ENCODE measurements at places on chromosomes 3 and 15.

- DNase-seq = no peak
Measured at GRCh38 chr3:123488645-123489347, 39.9 kb upstream of the ADCY5 start.

DNA sequence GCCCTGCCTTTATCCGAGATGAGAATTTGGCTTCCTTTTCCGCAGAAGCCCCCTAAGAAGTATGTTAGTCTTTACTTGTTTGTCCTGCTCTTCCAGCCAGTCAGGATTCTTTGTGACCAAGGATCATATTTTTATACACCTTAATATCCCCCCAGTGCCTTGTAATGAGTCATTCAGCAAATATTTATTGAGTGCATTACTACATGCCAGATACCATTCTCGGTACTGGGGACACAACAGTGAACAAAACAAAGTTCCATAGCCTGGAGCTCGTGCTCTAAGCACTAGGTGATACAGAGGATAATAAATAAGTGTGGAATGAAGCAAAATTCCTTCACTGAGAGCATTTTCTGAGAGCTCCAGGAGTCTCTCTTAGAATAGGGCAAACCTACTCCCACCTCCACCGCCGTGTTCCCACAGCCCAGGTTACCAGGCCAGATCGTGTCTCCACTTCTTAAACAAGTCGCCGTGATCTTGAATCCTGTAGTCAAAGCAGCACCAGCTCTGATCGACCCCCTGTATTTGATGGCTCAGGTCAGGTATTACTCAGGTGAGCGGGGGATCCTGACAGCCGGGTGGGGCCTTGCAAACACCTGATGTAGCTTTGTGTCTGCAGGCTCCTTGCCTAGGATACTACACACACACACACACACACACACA, 18.5 kb downstream of the TTC21A start:
- DNase-seq = no peak

DNA sequence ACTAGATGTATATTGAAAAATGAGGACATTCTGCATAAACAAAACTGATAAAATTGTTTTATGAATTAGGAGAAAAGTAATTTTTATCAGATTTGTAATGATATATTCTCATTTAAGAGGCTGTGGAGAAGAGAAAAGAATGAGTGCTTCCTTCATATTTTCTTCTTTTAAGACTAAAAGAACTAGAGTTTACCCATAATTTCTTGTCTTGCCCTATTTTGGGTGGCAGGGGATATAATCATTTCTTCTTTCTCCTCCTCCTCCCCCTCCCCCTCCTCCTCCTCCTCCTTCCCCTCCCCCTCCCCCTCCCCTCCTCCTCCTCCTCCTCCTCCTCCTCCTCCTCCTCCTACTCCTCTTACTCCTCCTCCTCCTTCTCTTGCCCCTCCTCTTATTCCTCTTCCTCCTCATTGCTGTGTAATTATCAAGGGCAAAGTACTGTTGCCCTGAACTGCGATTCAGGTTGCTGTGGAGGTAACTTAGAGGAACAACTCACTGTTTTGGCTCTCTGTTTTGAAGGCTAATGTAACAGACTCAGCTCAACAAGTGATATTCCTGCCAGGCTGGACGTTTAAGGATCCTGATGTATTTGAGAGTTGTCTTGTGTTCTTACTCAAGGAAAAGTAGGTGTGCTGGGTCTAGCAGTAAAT, 555.4 kb downstream of the AGBL1 start:
- no peak for DNase-seq

DNA sequence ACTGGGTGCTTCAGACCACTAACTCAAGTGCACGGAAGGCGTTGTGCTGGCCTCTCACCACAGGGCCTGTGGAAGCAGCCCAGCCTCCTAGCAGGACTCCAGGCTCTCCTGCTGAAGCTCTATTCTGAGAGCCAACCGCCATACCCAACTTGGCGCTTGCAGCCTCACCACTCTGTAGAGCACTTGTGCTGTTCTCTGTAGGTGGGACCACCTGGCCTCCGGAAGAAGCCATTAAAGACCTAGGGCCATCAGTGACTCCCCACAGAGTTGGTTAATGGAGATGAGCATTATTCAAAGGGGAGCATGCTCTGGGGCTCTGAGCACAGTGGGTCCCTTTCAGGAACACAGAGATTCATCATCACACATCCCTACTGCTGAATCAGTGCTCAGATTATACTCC, 50.9 kb downstream of the C3orf85 start:
- DNase-seq = no peak

DNA sequence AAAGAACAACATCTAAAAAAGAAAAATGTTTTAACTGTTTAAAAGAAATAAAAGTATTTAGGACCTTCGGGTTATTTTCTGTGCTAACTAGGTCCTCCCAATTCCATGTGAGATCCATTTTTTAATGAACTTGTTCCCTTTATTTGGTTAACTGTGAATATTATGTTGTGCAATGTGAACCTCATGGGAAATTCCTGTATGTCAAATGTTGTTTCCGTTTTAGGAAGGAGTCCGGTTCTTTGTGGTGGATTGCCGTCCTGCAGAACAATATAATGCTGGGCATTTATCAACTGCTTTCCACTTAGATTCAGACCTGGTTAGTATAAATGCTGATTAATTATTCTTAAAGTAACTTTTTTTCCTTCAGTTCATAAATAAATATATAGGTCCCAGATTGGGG, 35.5 kb upstream of the NIT2 start:
- DNase-seq = no peak

DNA sequence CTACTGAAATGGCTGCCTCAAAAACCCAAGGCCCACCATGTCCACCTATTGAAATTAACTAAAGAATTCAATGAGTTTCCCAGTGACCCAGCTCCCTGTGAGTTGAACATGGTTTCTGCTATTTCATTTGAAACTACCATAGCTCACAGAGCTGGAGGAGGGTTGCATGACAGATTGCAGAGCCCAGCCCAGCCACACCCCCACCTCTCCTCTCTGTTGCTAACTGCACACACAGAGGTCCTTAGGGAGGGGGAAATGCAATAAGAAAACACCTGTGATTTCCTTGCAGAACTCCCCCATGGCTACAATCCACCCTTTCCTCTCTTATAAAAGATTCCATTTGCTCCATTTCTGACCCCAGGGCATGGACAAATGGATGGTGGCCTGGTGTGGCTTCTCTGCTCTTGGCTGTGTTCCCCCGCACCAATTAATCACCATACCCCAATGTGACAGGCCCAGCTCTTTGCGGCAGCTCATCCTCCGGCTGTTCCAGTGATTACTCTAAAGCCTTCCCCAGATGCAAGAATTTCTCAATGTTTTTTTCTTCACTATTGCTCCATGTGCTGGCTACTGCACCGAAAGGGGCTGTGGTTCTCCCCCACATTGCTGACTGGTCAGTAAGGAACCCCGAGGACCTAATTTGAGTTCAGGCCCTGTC, 208.4 kb upstream of the KBTBD8 start:
- no peak for DNase-seq

DNA sequence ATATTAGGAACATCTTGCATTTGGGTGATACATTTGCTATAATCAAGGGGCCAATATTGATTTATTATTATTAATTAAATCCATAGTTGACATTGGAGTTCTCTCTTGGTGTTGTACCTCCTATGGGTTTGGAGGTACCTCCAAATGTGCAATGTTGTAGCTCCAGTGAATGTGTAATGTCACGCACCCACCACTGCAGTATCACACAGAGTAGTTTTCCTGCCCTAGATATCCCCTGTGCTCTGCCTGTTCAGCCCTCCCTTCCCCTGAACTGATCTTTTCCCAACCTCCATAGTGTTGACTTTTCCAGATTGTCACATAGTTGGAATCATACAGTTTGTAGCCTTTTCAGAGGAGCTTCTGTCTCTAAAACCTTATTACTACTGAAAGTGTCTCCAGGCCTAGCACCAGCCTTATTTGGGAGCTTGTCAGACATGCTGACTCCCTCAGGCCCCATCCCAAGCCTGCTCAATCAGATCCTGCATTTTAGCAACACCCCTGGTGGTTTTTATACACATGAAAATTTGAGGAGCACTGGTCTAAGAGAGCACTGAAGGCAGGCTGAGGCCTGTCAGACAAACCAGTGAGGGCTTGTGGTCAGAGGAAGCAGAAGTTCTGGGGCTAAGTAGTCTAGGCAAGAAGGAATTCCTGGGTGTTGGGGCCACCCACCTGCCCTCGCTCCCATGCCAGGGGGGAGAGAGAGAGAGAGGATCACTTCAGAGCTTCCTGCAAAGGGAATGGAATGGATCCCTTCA, 73.4 kb downstream of the SLC6A11 start:
- DNase-seq = no peak

DNA sequence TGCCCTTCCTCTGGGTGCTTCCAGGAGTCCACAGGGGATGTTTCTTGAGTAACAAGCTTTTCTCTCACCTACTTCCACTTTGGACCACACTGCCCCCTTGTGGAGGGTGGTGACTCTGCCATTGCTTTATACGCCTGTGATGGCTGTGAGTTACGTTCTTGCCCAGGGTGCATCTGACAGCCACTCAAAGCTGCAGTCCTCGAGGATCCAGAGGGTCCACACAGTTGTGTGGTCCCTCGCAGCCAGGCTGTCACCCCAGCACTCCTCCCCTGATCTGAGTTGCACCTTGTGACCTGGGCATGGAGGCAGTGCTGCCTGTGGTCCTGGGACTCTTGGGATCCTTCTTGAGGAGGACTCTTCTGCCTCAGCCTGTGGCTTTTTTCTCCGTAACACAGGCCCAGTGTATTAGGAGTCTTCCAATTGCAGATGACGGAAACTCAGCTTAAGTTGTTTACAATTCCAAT, 23.4 kb downstream of the FOXL2 start:
- no peak for DNase-seq

DNA sequence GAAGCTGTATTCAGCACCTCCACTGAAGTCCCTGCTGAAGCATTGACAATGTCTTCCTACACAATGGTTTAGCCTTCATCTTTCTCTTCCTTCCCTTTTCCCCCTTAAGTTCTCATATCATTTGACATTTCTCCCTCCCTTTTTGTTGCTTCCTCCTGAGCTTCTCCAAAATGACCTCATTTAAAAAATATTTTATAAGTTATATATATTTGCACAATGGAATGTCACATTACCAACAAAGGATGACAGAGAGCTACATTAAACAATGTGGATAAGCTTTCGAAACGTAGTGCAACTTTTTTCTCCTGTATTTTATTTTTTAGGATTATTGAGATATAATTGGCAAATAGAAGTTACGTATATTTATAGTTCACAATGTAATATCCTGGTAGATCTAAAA, 13.2 kb upstream of the DLG1 start:
- no peak for DNase-seq

DNA sequence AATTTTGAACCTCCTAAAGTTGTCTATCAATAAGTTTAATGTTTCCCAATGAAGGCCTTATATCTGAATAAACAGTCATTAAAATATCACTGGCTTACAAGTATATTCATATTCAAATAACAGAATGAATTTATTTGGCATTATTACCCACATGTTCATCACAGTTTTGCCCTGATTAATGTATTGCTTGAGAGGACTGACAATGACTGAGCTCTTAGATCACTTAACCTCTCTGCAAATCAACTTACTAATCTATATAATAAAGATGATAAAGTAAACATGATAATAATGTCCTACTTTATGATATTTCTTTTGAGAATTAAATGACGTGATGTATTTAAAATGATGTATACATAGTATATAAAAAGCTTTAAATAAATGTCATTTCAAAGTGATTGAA, 532.0 kb upstream of the GBE1 start:
- no peak for DNase-seq

DNA sequence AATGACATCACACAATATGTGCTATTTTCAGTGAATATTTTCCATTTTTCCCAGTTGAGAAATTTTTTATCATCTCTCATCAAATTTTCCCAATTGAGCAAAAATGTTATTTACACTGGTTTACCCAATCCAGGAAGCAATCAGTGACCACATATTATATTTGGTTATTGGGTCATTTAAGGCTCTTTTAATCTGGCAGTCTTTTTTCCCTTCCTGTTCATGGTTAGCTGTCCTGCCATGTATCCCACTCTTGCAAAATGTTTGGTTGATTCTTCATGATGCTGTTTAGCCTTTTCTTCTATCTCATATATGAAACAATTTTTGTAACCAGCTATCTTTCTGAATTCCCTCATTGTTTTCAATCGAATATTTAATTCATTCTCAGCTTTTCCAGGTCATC, 626.0 kb downstream of the RBMS3 start:
- DNase-seq = no peak

- DNase-seq = no peak
Measured at GRCh38 chr3:99911433-99911832, 93.8 kb downstream of the CMSS1 start.

GRCh38 chr15:29935296-29936004, 113.2 kb upstream of the TJP1 start:
- DNase-seq = no peak

DNA sequence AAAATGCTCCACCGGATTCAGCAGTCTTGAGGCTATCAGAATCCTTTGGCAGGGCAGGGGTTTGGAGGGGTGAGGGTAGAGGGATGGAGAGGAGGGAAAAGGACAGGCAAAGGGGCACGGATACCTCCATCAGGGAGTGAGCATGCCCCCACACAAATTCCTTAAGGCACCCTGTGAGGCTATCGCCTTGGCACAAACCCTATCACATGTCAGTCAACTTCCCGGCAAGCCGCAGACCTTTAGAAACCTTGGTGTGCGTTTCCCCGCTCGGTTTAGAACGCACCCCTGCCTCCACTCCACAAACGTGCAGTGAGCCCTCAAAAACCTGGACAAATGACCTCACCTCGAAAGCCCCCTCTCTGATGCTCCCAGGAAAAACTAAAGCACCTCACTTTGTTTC, 422 bp upstream of the SETMAR start:
- DNase-seq = no peak

GRCh38 chr3:134860141-134860540, 65.1 kb downstream of the EPHB1 start:
- no peak for DNase-seq

DNA sequence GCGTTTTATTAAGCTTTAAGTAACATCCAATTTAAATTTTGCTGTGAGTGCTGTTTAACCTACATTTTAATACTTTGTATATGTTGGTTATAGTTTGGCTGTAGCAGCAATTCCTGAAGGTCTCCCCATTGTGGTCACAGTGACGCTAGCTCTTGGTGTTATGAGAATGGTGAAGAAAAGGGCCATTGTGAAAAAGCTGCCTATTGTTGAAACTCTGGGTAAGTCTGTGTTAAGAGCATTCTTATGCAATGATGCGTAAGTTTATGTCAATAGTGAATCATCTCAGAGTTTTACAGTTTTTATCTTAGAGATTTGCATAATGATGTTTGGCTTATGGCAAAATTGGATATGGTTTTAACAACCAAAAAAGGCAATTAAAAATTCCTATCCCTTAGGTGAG, 62.7 kb downstream of the ASTE1 start:
- no peak for DNase-seq

DNA sequence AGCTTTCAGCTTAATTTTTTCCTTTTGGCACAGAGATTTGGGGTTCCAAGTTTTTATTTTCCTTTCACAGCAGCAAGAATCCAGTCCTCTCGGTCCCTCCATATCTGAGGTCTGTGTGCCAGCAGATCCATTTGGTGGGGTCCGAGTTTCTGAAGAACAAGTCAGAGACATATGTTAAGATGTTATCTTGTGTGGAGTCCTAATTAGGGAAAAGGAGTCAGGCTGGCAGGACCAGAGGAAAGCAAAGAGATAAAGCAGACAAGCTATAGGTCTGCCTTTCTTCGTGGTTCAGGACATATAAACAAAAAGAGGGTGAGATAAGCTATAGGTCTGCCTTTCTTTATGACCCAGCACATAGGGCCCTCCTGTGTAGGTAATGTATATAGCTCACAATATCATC, 54.9 kb downstream of the TMED3 start:
- no peak for DNase-seq

- no peak for DNase-seq
Measured at GRCh38 chr3:45792516-45793172, 3.7 kb downstream of the SLC6A20 start.

Data from cortex of kidney (tissue), 1 donor.